ENCODE measurements at places on chromosomes 7 and 10.

DNA sequence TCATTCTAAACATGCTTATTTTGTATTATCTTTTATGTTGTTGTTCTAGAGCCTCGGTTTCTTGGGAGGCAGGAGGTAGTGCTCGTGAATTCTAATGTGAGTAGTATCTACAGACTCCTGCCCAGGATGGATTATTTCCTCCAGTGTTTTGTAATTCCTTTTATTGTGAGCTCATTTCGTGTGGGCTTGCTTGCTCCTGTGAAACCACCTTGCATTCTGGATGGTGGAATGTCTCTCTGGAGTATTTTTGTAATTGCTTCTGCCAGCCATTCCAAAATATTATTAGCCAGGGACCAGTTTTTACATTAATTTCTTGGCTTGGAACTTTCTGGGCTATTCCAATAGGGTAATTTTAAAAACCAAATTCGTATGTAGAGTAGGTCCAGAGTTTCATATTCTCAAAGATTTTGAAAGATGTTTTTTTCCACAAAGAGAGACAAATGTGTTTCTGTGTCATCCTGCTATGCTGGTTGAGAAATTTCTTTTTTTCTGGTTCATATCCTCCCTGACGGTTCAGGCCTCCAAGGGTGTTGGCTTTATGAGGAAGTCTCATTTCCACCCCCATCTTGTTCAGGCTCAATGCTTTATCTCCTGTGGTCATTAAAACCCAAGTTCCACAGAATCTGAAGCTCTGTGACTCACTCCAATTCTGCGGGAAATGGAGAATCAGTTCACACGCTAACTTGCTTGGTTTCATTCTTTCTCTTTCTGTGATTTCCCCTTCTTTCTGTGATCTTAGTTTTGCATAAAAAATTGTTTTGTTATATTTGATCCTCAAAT, 41.7 kb upstream of the CALD1 start:
- DNase-seq: no peak

DNA sequence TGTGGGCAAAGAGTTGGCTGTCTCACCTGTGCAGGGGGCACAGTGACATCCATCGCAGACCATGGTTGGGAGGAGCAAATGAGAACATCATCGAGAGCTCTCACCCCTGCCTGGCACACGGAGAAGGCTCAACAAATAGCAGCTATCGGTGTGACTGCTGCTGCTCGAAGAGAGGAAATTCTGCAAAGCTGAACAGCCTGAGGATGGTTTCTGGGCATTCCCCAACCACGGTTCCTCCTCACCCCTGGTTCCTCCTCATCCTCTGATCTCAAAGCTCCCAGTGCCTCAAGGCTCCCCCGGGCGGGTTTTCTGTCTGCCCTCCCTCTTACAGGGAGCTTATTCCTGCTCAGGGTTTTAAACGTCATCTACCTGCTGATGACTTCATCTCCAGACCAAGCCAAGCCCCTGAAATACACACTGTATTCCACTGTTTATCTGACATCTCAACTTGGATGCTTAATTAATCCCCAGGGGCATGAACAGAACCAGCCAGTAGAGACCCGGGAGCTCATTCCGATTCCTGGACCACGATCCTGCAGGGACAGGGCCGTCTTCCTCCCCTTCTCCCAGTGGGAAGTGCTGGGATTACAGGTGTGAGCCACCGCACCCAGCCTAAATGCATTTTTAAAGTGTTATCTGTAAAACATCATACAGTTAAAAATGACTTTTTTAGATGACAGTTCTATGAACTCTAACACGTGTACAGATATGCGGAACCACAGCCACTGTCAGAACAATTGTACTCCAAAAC, 19.5 kb upstream of the NOM1 start:
- no peak for DNase-seq

DNA sequence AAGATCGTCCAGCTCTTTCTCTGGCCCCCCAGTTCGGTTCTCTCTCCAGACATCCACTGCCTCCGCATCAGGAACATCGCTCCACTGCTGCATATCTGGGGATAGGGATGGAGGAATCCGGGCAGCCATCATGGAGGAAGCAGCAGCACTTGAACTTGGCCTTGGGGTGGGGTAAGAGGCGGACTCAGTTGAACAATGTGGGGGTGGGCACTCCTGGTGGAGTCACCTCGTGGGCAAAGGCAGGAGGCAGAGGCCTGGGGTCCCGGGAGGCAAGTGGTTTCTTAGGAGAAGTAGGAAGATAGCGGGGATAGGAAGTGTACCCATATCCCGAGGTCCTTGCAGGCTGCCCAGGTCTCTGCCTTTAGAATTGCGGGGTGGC, 98.3 kb downstream of the CHST15 start:
- DNase-seq: no peak

GRCh38 chr10:79068203-79068561, 584 bp upstream of the ZMIZ1 start:
- no peak for DNase-seq

- no peak for DNase-seq
These were observed 7.1 kb downstream of the ZNF511 start for GRCh38 chr10:133315847-133316246.

DNA sequence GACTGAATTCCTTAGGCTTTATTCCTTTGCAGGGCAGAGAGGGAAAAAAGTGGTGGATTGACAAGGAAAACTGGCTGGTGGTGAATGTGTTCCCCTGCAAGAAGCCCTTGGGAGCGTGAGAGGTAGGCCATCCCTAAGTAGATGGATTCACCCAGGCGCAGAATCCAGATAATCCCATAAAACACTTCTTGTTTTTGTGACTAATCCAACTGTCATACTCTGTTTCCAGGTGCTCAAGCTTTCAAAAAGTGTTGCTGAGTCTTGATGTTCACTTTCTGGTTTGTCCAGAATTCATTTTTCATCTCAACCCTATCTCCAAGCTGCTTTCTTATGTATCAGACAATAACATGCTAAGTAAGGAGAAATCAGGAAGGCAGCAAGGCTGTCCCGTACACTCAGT, 250.8 kb upstream of the HABP2 start:
- DNase-seq: no peak

DNA sequence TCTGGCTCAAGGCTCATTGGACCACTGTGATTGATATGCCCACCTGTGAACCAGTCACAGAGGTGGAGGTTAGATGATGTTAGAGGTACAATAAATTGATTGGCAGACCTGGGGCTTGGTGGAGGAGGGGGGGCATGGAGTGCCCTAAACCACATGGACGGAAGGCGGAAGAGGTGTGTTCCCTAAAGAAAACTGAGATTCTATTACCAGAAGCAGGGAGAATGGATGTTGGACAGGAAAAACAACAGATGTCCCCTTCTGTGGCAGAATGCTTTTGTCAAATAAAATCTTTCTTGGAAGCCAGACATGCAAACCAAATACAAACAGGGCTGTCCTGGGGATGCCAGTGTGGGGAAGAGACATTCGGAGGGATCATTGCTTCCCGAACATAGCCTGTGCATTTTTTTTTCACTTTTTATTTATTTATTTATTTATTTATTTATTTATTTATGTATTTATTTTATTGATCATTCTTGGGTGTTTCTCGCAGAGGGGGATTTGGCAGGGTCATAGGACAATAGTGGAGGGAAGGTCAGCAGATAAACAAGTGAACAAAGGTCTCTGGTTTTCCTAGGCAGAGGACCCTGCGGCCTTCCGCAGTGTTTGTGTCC, 433.9 kb downstream of the RPS24 start:
- no peak for DNase-seq

DNA sequence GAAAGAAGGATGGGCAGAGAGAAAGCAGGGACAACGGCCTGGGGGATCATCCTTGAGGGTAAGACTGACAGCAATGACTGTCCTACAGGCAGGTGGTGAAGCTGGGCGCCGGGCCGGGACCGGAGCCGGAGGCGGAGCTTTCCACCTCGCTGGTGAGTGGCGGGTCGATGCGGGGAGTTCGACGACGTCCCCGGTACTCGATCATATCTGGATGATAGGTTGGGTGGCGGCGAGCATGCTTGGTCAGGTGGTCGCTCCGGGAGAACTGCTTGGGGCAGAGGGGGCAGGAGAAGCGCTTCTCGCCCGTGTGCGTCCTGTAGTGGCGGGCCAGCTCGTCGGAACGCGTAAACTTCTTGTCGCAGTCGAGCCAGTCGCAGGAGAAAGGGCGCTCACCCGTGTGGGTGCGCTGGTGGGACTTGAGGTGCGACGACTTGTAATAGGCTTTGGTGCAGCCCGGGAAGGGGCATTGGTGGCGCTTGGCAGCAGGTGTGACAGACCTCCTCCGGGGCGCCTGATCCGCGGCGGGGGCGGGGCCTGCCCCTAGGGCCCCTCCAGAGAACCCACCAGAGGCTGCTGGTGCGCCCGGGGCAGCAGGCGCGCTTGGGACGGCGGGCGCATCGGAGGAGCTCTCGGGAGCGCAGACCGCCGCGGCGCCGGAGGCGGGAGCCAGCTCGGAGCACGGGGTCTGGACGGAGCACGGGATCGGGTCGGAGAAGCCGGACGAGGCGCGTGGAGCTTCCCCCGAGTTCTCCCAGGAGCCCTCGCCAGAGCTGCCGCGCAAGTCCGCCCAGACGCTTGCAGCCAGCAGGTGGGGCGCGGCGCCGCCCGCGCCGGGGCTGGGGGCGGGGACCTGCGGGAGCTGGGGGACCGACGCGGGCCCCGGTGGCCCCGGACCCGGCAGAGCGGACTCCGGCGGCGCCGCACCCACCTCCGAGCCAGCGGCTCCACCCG, 752 bp downstream of the KLF14 start:
- DNase-seq: peak; percentile 67

DNA sequence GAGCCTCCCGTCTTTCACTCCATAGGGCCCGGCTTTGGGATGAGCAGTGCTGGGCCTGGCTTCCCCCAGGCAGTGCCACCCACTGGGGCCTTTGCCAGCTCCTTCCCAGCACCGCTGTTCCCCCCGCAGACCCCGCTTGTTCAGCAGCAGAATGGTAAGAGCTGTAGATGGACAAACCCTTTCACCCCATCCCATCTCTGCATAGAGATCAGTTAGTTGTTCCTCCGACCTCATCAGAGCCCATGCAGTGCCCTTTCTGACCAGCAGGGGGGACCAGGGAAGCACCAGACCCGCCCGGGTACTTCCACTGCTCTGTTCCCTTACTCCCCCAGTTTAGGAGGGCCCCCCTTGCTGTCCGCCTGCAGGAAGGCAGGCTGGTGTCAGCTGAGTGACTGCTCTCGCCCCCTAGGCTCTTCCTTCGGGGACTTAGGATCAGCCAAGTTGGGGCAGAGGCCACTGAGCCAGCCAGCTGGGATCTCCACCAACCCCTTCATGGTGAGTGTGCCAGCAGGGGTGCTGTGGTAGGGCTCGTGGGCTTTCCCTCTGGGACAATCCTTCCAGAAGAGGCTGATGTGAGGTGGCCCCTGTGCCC, 9.8 kb downstream of the SAP25 start:
- DNase-seq: peak; percentile 67

DNA sequence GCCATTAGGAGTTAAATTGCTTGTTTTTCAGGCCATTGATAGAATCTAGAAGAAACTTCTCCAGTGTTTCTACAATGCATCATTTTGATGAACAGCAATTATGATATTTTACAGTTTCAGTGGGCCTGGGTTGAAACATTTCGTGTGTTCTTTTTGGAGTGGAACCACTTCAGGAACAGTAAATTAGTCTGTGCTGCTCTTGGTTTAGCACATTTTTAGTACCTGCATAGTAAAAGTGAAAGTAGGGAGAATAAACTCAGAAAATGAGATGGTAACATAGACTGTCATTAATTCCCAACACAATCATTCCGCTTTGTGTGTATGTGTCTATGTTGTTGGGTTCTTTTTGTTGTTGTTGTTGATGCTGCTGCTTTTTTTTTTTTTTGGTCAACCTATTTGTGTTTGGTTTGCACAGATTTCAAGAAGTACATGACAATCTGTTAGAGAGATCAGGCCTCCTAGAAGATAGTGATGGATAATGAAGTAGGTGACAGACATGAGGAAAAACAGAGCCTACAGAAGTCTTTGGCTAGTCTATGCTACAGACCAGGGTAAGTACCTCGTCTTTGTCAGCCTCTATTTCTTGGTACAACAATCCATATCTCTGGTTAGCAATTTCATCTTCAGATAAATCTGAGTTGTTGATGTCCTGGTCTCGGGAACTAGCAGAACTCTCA, 154.0 kb upstream of the TARP start:
- DNase-seq: no peak

- DNase-seq: no peak
These were observed 13.1 kb downstream of the LSM5 start for GRCh38 chr7:32476816-32477648.

DNA sequence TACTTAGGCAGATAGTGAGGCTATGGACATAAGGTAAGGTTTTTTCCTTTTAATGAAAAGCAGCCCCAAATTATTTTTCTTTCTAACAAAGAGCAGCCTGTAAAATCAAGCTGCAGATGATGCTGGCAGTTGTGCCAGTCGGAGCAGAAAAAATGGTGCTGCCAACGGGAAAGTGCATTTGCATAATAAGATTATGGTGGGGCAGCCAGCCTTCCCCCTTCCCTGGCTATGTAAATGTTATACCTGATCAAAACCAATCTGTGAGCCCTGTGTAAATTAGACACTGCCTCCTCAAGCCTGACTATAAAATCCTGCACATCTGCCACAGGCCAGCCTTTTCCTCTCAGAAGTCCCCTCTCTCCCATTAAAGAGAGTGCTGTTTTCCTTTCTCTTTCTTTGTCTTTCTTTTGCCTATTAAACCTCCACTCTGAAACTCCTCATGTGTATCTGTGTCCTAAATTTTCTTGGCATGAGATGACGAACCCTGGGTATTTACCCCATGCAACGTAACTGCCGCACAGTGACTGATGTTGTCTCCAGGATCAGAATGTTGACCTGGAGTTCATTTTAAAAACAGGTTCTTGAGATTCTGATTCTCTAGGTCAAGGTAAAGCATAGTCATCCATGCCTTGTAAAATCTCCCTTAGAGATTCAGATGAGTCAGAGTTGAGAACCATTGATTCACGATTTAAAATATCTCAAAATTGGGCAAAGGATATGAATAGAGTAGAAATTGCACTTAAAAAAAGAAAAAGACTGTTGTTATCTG, 167.3 kb upstream of the C1GALT1 start:
- no peak for DNase-seq

DNA sequence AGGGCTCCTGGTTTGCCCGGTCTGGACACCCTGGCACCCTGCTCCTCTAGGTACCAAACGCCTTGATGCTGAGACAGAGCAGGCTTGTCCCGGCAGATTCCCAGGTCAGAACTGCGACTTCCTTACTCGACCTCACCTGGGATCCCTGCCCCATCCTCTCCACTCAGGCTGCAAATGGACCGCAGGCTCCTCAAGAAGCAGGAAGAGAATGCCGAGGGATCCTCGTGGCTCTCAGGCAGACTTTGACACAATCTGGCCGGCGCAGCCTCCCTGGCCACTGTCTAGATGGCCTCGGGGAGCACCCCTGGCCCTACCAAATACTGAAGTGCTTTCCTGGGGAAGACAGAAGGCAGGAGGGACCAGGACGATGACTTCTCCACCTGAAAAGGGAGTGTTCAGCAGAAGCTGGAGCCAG, 421 bp upstream of the NODAL start:
- DNase-seq: no peak

GRCh38 chr10:131776496-131776895, 124.3 kb upstream of the PPP2R2D start:
- no peak for DNase-seq
